ENCODE measurements at places on chromosomes 11 and 22.

DNA sequence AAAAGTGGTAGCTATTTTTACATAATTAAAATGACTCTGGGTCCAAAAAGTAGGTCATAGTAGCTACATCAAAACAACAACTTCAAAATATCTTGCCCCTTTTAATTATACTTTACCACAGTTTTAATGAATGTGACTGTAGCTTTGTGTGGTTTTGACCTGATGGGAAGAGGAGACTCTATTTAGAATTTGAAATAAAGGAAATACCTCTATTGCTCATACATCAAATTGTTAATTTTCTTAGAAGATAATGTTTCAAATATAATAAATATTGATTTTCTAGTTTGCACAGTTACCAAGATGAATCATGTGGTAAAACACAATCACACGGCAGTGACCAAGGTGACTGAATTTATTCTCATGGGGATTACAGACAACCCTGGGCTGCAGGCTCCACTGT, at the start of gene OR8K1:
TSS of gene OR8K1 (plus strand) at position 301 of the 400 bp plus-strand sequence. CDS start at position 301, 0 bp downstream.
- DNase-seq = no peak

- DNase-seq = no peak
Observed at GRCh38 chr11:74951226-74951625, 2.2 kb downstream of the SPCS2 start.

DNA sequence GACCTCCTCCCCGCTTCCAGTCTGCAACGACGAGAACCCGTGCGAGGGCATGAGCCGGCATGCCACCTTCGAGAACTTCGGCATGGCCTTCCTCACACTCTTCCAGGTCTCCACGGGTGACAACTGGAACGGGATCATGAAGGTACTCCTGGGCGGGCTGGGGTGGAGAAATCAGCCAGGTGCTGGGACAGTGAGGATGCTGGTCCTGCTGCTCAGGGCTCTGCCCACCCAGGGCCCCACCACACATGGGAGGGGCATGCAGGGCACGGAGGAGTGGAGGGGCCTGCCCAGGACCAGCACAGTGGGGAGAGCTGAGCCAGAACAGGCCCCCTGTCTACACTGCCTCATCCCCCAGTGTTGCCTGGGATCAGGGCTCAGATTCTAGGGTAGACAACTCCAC, 107.4 kb downstream of the CACNA1I start:
- DNase-seq = no peak

GRCh38 chr11:8947230-8947943, 4.6 kb upstream of the ASCL3 start:
- DNase-seq = no peak

- DNase-seq = no peak
Observed at GRCh38 chr11:13215149-13215548, 62.4 kb upstream of the BMAL1 start.

GRCh38 chr11:72314600-72315392, 70.8 kb upstream of the PHOX2A start:
- no peak for DNase-seq

DNA sequence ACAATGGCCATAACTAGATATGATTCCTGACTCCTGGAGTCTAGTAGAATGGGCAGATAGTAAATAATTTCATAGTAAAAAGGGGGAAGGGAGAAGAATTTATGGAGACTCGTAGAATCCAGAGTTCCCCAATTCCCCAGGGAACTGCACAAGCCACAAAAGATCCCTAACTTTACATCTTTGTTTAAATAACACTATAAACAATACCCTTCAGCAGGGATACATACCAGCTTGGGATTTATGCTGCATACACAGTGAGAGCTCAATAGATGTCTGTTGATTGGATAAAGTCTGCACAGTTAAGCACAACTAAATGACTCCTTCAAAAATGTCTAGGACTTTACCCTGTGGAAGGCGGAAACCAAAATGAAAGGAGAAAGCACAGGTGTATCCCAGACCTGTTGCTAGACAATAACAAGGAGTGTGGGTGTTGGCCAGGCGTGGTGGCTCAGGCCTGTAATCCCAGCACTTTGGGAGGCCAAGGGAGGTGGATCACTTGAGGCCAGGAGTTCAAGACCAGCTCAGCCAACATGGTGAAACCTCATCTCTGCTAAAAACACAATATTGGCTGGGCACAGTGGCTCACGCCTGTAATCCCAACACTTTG, 6.8 kb downstream of the SLC35F2 start:
- DNase-seq = no peak

DNA sequence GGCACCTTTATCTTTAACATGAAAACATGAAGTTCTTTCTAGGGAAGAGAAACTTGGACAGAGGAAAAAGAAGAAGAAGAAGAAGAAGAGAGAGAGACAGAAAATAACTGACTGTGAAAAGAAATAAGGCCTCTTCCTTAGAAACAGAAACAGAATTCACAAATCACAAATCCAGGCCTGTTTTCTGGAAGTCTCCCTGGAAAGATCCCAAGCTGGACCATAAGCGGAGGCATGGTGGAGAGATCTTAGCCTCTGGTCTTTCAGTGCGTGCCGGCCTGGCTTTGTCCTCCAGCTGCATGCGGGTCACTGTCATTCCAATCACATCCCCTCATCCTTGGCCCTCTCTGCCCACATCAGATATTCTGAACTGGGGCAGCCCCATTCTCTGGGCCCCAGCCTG, 6.9 kb downstream of the FXYD6 start:
- DNase-seq = no peak

- DNase-seq = no peak
Observed at GRCh38 chr11:34458525-34458924, 19.8 kb downstream of the CAT start.

GRCh38 chr11:118358071-118358470, 1.3 kb upstream of the UBE4A start:
- no peak for DNase-seq

DNA sequence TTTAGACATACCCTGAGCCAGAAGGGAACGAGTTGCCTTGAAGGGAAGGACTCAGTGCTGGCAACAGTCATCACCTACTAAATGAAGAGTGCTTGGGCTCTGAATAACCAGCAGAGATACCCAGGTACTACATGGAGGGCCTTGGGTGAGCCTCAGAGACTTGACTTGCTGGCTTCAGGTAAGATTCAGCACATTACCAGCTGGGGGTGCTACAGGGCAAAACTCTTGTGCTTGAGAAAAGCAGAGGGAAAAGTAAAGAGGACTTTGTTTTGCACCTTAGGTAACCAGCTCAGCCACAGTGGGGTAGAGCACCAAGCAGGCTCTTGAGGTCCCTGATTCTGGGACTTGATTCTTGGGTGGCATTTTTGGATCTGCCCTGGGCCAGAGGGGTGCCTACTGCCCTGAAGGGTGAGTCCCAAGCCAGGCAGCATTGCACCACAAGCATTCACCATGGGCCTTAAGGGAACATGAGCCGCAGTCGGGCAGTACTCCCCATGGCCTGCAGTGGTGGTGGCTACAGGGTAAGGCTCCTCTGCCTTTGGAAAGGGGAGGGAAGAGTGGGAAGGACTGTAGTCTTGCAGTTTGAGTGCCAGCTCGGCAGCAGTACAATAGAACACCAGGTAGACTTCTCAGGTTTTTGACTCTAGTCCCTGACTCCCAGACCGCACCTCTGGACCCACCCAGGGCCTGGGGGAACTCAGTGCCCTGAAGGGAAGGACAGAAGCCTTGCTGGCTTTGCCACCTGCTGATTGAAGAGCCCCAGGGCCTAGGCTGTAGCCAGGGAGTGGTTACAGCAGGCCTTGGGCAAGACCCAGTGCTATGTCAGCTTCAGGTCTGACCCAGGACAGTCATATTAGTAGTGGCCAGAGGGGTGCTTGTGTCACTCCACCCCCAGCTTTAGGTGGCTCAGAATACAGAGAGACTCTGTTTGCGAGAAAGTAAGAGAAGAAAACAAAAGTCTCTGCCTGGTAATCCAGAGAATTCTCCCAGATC, 22.7 kb upstream of the PLEKHA7 start:
- no peak for DNase-seq

DNA sequence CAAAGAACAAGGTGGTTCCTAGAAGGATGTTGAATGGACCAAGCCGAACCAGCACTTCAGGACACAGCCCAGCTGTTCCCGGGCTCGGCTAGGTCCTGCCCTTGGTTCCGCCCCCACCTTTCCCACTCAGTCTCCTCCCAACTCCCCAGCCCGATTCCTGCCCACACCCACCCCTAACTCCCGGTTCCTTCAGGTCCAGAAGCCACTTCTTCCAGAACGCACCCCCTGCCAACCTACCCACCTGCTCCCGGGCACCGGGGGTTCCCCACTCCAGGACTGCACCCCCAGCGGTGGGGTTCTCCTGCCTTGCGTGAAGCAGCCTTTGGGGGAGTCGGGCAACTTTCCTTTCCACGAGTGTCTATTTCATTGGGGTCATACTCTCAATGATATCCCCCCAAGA, 30.7 kb downstream of the CERK start:
- DNase-seq = no peak

GRCh38 chr22:22158207-22158816, 86.3 kb upstream of the VPREB1 start:
- no peak for DNase-seq

DNA sequence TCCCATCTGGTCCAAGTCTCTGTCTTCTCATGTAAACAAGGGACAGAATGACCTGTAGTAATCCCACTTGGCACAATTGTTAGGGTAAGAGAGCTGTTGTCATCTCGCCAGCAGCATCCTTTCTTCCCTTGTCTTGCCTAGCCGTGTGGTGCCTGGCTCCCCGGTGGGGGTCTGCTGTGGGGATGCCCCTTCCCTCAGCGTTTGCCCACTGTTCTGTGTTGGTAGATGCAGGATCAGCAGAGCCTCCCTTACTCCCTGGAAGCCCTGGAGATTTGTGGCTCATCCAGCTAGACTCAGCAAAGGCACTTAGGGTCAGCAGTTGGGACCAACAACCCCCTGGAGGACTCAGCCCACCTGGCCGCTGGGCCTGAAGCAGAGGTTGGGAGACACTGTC, 13.0 kb downstream of the ACO2 start:
- DNase-seq = no peak

DNA sequence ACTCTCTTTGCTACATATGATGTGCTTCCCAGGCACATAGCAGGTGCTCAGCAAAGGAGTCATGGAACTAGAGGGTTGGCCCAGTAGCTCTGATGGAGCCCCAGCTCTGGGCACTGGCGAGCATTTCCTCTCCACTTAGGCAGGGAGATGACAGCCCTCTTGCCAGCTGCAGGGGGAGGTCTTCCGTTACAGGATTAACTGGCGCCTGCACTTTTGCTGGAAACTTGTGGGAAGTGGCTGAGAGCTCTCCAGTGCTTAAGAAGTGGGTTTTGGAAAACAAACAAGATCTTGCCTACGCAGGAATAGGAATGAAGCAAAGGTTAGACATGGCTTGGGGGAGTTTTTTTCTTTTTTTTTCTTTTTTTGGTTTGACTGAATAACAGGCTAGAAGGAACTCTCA, 75.5 kb downstream of the MICAL2 start:
- no peak for DNase-seq

DNA sequence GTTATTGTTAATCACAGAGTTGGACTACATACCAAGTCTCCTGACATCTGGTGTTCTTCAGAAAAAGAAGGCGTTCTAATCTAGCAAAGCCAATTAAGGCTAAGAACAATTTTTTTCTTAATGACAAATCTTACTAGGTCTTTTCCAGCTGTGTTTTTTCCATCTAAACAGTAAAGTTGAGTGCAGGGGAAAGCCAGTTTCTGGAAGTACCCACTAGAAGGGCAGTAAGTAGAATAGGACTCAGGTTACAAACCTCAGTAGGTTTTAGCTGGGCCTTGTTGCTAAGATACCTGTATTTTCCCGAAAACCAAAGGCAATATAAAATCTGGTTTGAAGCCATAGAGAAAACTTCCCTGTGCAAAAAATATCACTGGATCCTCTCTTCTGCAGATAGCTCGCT, 351.9 kb downstream of the ETS1 start:
- no peak for DNase-seq

DNA sequence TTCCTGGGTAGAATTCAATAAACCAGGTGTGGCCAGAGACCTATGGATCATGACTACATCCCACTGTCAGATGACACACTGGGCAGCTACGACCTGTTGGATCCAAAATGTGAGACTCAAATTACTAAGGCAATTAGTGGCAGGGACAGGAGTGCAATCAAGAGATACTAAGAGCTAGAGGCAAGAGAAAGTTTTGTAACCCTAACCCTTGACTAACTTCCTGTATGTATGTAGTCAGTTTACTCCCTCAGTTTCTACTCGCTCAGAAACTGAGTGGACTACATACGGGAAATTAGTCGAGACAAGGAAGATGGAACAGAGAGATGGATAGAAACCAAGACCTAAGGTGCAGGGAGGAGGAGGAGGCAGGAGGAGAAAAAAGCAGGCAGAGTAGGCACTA, 2.7 kb downstream of the CYB5R2 start:
- no peak for DNase-seq

GRCh38 chr11:68302256-68302655, 10.1 kb upstream of the LRP5 start:
- no peak for DNase-seq

- no peak for DNase-seq
Observed at GRCh38 chr11:15607361-15608036, 492.8 kb downstream of the INSC start.

DNA sequence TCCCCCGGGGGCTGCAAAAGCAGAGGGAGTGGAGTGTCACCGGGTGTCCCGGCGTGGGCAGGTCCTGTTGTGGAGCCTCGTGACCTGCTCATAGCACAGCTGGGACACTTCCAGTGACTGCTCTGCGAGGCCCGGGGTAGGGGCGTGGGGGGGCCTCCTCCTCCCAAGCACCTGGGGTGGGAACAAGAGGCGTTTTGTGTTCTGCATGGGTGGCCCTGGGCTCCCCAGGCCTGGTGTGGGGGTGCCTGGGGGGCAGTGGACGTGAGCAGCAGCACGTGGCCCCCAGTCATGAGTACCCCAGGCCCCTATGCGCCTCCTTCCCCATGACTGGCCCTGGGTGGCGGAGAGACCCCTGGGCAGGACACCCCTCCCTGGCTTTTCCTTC, 104.7 kb downstream of the KCNQ1 start:
- no peak for DNase-seq

- no peak for DNase-seq
Observed at GRCh38 chr22:17969701-17970113, 54.7 kb downstream of the MICAL3 start.

GRCh38 chr11:76663912-76664440, 6.6 kb downstream of the LRRC32 start:
- DNase-seq = no peak

DNA sequence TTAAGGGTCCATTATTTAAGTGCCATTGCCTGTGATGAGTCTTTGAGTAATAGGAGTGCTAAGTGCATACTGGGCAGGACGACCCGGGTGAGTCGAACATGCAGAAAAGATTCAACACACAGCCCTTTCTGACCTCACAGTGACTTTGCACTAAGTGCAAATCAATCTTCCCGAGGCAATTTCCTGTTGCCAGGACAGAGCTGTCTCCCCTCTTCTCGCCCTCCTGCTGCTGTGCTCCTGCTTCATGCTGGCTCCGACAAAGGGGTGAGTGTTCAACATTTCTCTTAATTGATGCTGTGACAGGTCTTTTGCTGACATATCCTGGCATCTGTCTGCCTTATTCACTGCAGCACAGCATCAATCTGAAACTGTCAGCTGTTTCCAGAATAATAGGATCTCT, 42.0 kb downstream of the MCHR1 start:
- no peak for DNase-seq
